ENCODE measurements at places on chromosomes 7 and 10.

GRCh38 chr10:91603931-91604331, 28.9 kb downstream of the PPP1R3C start:
- no peak for DNase-seq

- no peak for DNase-seq
Measured at GRCh38 chr7:83640731-83641537, 8.0 kb downstream of the SEMA3E start.

DNA sequence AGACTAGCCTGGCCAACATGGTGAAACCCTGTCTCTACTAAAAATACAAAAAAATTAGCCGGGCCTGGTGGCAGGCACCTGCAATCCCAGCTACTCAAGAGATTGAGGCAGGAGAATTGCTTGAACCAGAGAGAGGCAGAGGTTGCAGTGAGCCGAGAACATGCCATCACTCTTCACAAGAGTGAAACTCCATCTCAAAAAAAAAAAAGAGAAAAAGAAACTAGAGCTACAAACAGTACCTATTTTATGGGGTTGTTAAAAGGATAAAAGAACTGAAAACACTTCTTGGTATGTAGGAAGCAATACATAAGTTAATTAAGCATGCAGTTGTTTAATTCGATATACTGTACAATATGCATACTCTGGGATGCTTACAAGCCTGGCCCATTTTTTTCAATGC, 216.9 kb downstream of the SORCS1 start:
- no peak for DNase-seq

DNA sequence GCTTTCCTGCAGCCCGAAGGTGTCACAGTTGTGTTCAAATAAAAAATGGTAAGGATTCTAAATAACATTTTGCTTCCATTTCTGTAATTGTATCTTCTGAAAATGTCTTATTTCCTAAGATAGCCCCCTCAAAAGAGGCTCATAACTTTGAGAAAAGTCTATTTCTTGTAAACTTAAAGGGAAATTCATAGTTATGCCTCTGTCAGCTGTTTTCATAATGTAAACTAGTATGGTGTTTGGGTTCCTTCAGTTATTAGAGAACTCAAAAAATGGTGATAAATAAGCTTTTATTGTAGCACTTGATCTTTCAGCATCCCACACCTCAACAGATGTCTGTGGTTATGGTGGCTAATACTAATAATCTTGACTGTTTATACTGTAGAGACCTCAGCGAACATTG, 57.1 kb downstream of the KLHDC10 start:
- DNase-seq: no peak

DNA sequence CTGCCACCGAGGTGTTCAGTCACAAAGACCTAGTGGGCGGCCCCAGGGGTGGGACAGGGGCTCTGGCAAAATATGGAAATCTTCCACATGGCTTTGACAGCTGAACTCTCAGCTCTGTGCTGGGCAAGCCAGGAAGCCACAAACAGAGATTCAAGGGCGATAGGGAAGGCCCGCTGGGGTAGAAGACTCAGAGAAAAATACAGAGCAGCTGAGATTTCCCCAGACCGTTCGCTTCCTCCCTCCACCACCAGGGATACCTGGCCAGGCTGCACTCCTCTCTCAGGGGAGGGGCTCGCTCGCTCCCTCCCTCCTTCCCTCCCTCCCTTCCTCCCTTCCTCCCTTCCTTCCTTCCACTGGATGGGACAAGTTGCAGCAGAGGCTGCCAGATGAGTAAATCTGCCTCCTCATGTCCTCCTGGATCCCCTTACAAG, 260.5 kb downstream of the PRPF18 start:
- DNase-seq: no peak

DNA sequence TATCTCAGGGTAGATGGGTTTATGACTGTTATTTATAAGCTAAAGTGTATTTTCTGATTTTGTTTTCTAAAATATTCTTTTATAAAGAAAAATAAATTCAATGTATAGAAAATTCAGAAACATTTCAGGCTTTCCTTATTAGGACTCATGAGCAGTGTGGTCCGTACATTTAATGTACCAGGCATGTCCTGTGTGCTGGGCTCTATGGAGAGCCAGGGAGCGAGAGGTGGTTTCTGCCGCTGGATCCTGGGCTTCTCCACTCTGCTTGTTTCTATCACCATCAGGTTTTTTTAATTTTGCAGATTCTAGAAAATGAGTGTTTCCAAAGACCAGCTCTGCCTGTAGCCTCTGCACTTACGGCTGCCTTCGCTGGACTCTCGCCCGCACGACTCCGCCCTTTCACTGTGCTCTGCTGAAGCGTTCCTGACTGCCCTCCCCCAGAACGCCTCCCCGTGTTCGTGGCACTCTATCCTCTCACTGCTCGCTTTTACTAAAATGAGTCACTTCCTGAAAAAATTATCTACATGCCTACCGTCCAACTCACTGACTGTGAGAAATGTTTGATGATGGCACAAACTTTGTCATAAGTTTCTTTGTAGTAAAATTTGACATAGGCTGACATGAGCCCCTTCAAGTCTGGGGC, 188.5 kb downstream of the ZMYND11 start:
- DNase-seq: no peak

GRCh38 chr7:18974803-18975202, 142.6 kb downstream of the TWIST1 start:
- DNase-seq: no peak

DNA sequence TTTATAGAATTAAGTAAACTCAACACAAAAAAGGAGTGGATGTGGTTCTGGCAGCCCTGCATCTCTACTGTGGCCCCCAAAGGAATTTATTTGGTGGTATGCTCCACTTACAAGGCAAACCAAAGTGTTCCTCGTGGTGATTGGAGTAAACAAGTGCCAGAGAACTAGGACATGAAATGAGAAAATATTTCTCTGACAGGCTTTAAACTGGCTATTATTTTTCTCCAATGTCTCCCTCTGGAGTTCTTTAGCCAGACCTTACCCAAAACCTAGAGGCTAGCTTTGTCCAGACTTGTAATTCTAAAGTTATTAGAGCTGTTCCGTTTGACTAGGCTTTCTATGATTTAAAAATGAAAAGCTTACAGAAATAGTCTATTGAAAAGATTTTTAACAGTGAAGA, 990.1 kb downstream of the CNTNAP2 start:
- no peak for DNase-seq

GRCh38 chr10:76350583-76350982, 919.2 kb downstream of the LRMDA start:
- no peak for DNase-seq

GRCh38 chr7:111527545-111527944, 34.7 kb downstream of the IMMP2L start:
- DNase-seq: no peak

DNA sequence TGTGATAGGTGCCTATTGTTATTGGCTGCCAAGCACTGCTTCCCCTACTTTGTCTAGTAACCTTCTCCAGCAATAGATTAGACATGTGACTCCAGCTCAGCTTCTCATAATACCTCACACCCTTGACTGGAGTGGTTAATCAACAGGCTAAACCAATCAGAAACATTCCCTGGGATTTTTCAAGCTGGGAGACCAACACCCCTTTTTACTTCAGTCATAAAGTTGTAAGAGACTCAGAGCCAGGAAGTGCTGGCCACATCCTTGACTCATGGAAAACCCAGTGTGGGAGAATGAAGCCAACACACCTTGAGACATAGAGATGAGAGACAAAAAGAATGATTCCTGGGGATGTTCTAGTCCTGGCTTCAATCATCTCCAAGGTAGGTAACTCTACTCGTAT, 62.6 kb upstream of the HECTD2 start:
- DNase-seq: no peak

DNA sequence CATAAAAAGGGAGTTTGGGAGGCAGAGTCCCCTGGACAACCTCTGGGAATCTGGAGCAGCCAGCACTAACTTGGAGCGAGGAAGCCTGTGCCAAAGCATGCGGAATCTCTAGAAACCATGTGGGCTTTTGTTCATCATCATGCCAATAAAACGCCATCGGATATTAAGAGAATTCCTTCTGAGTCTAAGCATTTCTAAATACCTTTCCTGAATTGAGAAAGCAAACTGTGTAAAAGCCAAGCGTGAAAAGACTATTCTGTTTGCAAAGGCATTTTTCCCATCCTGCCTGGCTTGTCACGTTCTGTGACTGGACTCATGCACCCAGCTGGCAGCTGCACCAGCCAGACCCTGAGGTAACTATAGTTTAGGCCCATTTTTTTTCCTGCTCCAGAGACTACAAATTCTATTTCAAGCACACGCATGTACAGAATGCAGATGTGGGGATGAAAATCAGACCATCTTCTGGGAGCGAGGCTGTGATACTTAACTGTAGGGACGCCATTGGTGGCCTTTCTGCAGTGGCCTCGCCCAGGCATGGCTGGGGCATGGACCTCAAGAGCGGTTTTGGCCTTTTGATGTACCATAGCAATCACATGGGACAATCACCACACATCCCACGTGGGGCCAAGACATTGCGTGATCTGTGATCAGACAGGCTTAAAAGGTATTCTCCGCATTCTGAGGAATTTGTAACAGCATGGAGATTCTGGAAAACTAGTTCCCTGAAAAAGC, 218.9 kb downstream of the KIAA1217 start:
- no peak for DNase-seq

- no peak for DNase-seq
Measured at GRCh38 chr10:6711408-6711841, 131.3 kb upstream of the PRKCQ start.

DNA sequence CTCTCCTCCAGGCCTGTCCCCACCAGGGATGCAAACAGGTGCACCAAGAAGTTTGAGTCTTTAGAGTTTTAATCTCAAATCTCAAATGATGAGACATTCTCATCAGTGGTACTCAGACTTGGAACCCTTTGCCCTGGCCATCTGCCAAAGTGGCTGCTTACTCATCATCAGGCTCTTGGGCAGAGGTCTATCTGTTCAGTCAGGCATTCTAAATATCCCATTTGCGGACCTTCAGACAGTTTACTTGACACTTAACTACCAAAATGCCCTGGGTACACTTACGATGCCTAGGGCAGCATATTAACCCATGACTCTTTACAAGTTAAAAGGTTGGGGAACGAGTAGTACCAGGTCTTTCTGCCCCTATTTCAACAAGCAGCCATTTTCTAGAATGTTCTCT, 61.2 kb upstream of the YAE1 start:
- DNase-seq: no peak

DNA sequence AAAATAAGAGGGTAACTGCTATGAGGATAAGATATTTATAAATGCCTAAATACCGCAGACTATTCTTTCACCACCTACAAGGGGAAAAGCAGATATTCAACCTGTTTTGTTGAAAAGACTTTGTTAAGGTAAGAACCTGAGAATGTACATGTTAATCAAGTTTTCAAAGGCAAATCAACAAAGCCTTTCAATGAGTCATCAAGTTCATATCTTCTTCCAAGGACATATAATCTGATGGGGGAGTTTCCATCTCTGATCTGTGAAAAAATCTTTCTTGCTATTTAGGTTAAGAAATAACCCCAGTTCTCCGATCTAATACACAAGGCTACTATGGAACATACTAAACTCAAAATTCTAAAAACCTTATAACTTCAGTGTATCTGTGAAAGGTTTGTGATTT, 40.0 kb upstream of the ANLN start:
- DNase-seq: no peak

DNA sequence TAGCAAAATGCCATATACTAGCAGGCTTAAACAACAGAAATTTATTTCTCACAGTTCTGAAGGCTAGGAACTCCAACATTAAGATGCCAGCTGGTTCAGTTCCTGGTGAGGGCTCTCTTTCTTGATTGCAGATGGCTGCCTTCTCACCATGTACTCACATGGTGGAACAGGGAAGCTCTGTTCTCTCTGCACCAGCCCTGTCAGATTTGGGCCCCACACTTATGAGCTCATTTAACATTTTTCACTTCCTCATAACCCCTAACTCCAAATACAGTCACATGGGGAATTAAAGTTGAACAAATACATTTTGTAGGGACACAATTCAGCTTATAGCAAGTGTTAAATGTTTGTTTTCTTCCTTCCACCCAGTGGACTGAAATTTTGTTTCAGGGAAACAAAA, 218.6 kb upstream of the TAC1 start:
- DNase-seq: no peak

GRCh38 chr10:110141185-110141584, 66.2 kb upstream of the MXI1 start:
- no peak for DNase-seq
